Mesendoderm (in vitro differentiated cells): ENCODE measurements at places on chromosomes 3 and 15.

- H3K4me1 ChIP-seq, result no peaks in the 10 kb centered on the region
- no peak overlapping the region for H3K4me3 ChIP-seq
- no peak overlapping the region for H3K27ac ChIP-seq
- peak; percentile 83 for DNase-seq
Observed at GRCh38 chr15:39140060-39140604, 440.7 kb upstream of the THBS1 start.

- no peaks in the 10 kb centered on the region for H3K4me1 ChIP-seq
- no peak overlapping the region for H3K27ac ChIP-seq
- H3K27me3 ChIP-seq, result no peaks in the 10 kb centered on the region
- DNase-seq, result no peak
- no peaks in the 10 kb centered on the region for H3K36me3 ChIP-seq
Observed at GRCh38 chr3:160128056-160128455, 97.2 kb upstream of the C3orf80 start.

GRCh38 chr3:181302960-181303359, 313.4 kb upstream of the DNAJC19 start:
- no peaks in the 10 kb centered on the region for H3K4me1 ChIP-seq
- DNase-seq, result no peak
- no peaks in the 10 kb centered on the region for H3K36me3 ChIP-seq
- no peaks in the 10 kb centered on the region for H3K27me3 ChIP-seq

DNA sequence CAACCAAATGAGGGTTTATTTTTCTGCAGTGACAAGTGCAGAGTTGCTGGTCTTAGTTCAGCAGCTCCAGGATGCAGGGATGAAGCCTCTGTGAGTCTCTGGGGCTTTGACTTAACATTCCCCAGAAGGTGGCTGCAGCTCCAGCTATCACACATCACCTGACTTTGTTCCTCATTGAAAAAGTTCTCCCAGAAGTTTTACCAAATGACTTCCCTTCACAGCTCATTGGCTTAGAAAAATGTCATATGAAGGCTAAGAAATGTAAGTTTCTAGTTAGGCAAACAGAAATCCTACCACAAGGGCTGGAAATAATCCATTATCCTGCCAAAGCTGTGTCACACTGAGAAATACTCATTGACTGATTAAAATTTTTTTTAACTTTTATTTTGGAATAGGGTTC, 184.9 kb downstream of the MINAR1 start:
- no peaks in the 10 kb centered on the region for H3K36me3 ChIP-seq
- H3K27me3 ChIP-seq, result no peaks in the 10 kb centered on the region
- no peak for DNase-seq
- no peak overlapping the region for H3K27ac ChIP-seq

DNA sequence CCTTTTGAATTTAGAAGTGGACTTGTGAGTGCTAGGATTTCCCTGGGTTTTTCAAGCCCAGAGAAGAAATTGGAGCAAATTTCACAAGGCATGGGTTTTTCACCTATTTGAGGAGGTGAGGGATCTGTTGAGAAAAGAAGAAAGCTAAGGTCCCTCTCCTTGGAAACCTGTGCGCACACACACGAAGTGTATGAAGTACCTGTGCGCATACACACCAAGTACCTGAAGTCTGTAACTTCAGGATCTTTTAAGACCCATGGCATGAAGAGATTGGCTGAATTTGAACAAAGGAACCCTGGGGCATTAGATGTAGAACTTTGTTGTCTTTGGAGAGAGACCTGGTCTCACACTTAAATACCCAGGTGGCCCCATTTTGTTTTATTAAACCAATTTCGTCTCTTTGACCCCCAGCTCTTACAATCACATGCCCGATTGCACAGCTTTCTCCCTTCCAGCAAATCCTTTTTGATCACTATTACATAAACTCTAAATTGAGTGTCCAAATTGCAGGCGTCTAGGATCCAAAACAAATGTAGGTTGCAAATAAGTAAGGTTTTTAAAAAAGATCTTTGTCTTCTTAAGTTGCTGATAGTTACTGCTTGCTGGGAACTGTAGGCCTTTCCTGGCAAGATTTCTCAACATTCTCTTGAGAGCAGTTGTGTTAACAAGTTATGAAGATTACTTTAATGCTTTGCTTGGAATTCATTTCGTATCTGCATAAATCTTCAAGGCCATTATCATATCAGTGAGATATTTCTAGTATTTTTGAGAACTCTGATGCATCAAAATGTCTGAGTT, 64.3 kb downstream of the CMTM8 start:
- no peaks in the 10 kb centered on the region for H3K36me3 ChIP-seq
- H3K27me3 ChIP-seq, result no peaks in the 10 kb centered on the region
- no peak overlapping the region for H3K27ac ChIP-seq
- no peak for DNase-seq

GRCh38 chr3:125556314-125556713, 36.3 kb upstream of the SNX4 start:
- H3K36me3 ChIP-seq, result no peaks in the 10 kb centered on the region
- no peaks in the 10 kb centered on the region for H3K4me1 ChIP-seq
- peak; percentile 13 for DNase-seq
- H3K27me3 ChIP-seq, result no peaks in the 10 kb centered on the region

DNA sequence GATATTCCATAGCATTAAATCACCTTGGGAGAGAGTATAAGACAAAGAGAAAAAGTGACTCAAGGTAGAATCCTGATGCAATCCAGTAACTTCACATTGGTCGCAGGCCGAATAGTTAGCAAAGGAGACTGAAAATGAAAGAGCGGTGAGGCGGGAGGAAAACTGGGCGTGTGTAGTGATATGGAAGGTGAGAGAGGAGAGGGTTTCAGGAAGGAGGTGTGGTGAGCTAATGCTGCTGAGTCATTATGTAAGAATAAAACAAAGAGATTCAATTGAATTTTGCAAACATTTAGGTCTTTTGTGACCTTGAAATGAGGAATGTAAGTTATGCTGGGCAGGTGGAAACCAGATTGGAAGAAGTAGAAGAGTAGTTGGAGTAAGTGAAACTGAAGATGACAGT, 235.3 kb downstream of the C3orf38 start:
- no peaks in the 10 kb centered on the region for H3K4me1 ChIP-seq
- H3K36me3 ChIP-seq, result no peaks in the 10 kb centered on the region
- no peak overlapping the region for H3K27ac ChIP-seq
- peak; percentile 18 for DNase-seq
- H3K4me3 ChIP-seq, result no peak overlapping the region

DNA sequence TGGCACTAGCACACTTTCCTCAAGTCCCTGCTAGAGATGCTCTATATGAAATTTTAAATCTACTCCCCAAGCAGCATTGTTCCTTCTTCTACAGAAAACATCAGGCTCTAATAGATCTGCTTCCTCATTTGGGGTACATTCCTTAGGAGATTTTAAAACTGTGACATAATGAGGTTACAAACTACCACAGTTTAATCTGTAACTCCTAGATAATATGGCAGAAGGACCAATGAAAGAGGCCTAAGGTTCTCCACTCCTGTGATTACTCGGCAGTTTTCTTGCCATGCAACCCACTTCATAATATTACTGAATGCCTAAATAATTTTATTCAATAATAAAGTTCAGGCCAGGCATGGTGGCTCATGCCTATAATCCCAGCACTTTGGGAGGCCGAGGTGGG, 16.1 kb downstream of the ZNF106 start:
- H3K4me1 ChIP-seq, result no peaks in the 10 kb centered on the region
- no peak for DNase-seq
- H3K4me3 ChIP-seq, result no peak overlapping the region

- H3K36me3 ChIP-seq, result peaks cover 1% of the 10 kb centered on the region
- no peak overlapping the region for H3K4me3 ChIP-seq
- no peaks in the 10 kb centered on the region for H3K27me3 ChIP-seq
Observed at GRCh38 chr15:72481015-72481659, 7.0 kb downstream of the ARIH1 start.

- peaks cover 6% of the 10 kb centered on the region for H3K4me1 ChIP-seq
- H3K36me3 ChIP-seq, result no peaks in the 10 kb centered on the region
- no peak for DNase-seq
- H3K27me3 ChIP-seq, result peaks cover 17% of the 10 kb centered on the region
- H3K4me3 ChIP-seq, result no peak overlapping the region
Observed at GRCh38 chr3:181705086-181705480, 6.6 kb upstream of the SOX2 start.

DNA sequence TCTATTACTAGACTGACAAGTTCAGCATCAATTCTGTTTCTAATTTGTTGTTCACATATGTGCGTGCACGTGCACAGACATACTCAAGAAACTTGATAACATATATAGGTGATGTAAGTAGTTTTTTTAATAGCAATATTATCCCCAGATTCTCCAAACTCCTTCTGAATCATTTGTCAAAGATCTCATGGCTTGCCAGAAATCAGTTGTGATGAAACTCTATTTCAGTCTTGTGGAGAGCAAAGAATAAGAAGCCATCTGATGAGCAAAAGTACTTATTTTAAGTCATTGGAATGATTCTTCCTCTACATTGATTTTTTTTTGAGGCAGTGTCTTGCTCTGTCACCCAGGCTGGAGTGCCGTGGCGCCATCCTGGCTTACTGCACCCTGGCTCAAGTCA, 167.0 kb upstream of the TBL1XR1 start:
- no peak overlapping the region for H3K4me3 ChIP-seq
- H3K27ac ChIP-seq, result no peak overlapping the region
- no peak for DNase-seq
- H3K27me3 ChIP-seq, result no peaks in the 10 kb centered on the region
- peaks cover 13% of the 10 kb centered on the region for H3K4me1 ChIP-seq
- no peaks in the 10 kb centered on the region for H3K36me3 ChIP-seq

GRCh38 chr15:35358824-35359223, 187.1 kb downstream of the DPH6 start:
- H3K4me1 ChIP-seq, result no peaks in the 10 kb centered on the region
- H3K27ac ChIP-seq, result no peak overlapping the region
- no peak overlapping the region for H3K4me3 ChIP-seq
- H3K27me3 ChIP-seq, result no peaks in the 10 kb centered on the region
- no peak for DNase-seq
- no peaks in the 10 kb centered on the region for H3K36me3 ChIP-seq

GRCh38 chr15:81080996-81081395, 53.1 kb upstream of the CFAP161 start:
- H3K36me3 ChIP-seq, result no peaks in the 10 kb centered on the region
- H3K27ac ChIP-seq, result no peak overlapping the region
- no peak overlapping the region for H3K4me3 ChIP-seq
- DNase-seq, result no peak
- H3K27me3 ChIP-seq, result no peaks in the 10 kb centered on the region

GRCh38 chr3:127848131-127849129, 26.1 kb upstream of the MGLL start:
- no peak overlapping the region for H3K4me3 ChIP-seq
- no peaks in the 10 kb centered on the region for H3K4me1 ChIP-seq
- no peaks in the 10 kb centered on the region for H3K36me3 ChIP-seq
- no peaks in the 10 kb centered on the region for H3K27me3 ChIP-seq
